ENCODE measurements at places on chromosomes 2 and 18.
A peak's percentile ranks its signal among the peaks of the same experiment; 100 is the strongest.

GRCh38 chr2:3040496-3041140 is 337.0 kb downstream of the EIPR1 start:
- DNase-seq, result no peak

GRCh38 chr2:53867169-53867568 is 7.4 kb upstream of the GPR75 start:
- no peak for DNase-seq

DNA sequence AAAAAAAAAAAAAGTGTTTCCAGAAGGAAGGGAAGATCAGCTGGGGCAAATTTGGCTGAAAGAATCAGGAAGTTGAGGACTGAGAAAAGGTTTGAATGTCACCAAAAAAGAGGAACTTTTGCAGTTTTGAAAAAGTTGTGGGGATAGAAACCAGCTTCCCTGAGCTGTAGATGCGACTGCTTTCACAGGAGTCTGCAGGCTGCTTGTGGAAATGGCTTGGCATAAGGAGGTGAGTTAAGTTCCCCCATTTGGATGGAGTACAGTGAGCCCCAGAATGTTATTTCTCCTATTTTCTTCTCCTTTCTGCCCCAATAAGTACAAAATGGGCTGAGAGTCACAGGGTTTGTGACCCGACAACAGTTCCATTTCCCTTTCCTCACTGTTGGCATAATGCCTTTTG is 16.5 kb upstream of the ME2 start:
- peak; percentile 34 for DNase-seq

DNA sequence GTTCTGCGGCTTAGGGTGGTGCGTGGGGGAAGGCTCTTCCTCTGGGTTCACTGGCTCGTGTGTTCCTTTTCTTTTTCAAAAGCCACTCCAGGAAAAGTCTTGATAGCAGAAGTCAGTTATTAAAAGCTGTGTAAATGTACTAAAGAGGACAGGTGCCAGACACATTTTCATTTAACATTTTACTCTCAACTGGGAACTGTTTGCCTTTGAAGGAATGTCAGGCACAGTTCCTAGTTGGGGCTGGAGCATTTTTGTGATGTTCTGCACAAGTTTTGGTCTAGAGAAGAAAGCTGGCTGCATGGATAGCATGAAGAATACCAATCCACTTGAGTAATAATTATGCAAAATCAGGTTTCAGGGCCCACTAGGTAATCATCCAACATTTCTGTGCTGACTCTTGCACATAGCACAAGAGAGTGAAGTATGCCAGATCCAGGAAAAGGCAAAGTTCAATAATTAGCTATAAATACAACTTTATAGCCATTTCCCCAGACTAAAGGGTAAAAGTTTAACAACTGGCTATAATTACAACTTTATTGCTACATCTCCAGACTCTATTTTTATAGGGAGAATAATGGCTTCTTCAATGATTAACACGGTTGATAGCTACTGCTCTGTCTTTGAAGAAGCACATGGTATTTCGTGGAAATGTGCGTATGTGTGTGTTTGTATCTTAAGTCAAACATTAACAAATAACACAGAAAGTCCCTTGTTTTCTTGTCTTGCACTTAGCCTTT is 16.2 kb downstream of the SCYGR8 start:
- DNase-seq, result no peak

DNA sequence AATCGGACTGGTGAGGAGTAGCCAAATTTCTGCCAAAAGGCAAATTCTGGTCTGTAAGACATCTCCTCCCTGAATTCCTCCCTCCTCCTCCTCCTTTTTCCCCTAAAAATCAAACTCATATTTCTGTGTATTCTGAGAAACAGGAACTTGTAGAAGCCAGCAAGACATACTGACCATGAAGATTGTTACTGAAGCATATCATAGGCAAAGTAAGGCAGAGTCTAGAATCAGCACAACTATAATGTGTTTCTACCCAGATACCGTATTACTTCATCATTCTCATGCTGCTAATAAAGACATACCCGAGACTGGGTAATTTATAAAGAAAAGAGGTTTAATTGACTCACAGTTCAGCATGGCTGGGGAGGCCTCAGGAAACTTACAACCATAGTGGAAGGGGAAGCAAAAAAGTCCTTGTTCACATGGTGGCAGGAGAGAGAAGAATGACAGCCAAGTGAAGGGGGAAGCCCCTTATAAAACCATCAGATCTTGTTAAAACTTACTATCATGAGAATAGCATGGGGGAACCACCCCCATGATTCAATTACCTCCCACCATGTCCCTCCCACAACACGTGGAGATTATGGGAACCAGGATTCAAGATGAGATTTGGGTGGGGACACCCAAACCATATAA is 24.9 kb upstream of the EPC2 start:
- no peak for DNase-seq

DNA sequence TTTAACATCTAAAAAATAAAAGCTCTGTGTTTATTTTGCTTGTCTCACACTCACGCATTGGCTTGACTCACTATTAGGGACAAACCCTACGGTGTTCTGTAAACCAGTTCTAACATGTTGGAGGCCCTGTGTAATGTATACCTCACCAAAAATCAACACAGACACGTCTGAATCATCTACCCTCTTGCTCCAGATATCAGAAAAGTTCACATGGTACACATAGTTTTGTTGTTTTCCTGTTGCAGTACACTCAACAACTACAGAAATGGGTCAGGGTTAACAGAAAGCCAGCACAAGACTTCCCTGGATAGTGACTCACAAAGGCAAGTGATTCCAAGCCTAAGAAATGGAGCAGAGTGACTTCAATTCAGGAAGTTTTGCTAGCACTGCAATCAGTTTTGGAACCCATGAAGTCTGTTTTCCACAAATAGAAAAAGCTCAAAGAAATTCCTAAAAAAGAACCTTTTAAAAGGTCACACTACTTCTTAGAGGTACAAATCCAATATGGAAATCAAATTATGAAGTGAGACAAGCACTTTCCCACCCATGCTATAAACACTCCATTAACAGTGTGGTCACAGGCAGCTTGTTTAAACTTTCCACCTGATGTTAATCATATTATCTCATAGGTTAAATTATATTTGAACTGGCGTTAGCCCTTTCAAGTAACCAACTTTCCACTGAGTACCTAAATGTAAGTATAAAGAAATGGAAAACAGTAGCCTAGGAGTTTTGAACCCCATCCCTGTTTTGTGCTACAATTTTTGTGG is 87.4 kb downstream of the GAREM1 start:
- DNase-seq, result no peak

- DNase-seq, result no peak
Measured at GRCh38 chr2:201448701-201449100, 2.6 kb downstream of the TRAK2 start.

DNA sequence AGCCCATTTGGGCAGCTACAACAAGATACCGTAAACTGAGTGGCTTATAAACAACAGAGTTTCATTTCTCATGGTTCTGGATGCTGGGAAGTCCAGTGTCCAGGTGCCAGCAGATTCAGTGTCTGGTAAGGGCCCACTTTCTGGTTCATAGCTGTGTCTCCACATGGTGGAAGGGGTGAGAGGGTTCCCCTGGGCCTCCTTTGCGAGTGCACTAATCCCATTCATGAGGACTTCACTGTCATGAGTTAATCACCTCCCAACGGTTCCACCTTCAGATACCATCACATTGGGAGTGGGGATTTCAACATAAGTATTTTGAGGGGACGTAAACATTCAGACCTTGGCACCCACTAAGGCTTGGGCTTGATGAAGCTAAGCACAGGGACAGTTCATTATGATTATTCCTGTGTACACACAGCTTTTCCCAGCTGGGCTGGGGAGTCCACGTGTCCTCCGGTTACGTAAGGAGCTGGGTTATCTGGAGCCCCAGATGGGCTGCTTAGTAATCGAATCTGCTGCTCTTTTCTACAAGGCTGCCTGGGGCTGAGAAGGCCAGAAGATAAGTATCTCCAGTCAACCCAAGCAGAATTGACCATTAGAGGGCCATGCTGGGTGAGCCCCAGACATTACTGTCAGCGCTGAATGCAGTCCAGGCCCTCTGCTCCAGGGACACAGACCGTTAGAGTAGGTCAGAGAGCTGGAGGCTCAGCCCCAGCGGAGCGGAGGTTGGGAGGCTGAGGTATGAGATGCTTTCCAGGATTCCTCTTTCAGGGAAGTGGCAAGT is 42.7 kb downstream of the EPAS1 start:
- DNase-seq, result peak; percentile 88

GRCh38 chr18:50626317-50626716 is 66.4 kb downstream of the MAPK4 start:
- no peak for DNase-seq

- no peak for DNase-seq
Measured at GRCh38 chr2:191870744-191871143, 23.9 kb upstream of the CAVIN2 start.

DNA sequence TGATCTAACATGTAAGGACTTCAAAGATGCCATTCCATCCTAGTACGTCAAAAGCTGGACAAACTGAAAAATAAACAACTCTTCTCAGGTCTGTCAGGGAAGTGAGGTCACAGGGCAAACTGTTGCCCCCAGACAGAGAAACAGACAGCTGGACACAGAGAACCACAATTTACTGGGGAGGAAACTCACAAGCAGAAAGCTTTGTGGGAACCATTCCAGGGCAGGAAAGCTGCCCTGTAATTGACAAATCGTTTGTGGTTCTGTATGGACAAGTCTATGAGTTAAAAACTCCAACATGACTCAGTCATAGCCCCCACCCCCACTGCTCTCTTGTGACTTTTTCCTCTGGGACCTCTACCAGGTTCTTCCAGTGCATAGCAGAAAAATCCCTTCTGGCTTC is 28.4 kb downstream of the MCEE start:
- no peak for DNase-seq

- DNase-seq, result no peak
Measured at GRCh38 chr2:144796936-144797335, 277.0 kb upstream of the ZEB2 start.

- DNase-seq, result no peak
Measured at GRCh38 chr2:168969865-168970264, 61.3 kb downstream of the ABCB11 start.

DNA sequence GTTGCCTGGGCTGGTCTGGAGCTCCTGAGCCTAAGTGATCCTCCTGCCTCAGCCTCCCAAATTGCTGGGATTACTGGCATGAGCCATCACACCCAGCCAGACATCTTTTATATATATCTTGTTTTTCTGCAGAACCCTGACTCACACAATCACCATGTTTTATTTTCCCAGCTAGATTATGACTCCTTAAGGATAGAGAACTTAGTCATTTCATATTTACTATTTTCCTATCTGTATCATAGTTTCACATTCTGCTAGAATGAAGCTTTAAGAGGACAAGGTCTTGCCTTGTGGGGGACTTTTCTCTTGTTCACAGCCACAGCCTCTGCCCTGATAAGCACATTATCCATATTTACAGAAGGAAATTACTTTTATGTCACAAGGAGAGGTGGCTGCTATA is 73.9 kb downstream of the LBH start:
- DNase-seq, result peak; percentile 39

DNA sequence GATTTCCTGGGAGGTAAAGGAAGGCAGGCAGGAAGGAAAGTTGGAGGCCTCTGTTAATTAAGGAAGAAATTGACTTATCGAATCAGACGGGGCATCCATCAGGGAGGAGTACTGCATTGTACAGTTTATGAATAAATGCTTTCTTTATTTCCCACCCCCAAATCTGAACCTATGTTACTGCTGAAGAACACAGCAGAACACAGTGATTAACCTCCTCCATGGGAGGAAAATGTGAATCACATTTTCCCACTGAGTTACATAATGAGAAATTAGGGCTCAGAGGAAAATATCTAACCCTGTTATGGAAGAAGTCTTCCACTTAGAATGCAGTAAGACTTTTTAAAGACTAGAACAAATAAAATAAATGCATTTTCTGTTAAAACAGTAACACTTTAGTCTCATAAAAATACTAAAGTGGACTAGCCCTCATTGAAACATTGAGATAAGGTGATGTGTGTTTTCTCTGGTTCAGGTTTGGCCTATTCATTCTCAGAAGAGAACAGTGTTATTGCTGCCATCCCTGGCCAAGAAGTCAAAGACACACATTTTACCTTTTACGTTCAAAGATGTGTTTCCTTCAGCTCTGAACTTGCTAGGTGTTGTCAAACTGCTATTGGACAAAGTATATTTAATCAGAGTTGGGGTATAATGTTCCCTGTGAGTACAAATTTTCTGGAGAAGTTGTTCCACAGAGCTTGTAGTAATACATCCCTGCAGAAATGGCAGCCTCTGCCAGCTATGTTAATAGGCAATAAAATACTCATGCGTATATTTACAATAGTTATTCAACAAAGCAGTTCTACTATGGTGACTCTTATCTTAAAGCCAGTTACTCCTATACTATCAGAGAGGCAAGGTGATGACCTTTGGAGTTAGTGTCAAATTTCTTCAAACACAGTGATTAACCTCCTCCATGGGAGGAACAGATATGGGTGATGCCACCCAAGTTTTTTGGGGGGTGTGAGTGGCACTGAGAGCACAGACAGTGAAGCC is 11.1 kb downstream of the DNAH6 start:
- DNase-seq, result no peak

GRCh38 chr18:50656396-50656795 is 96.5 kb downstream of the MAPK4 start:
- no peak for DNase-seq

- no peak for DNase-seq
Measured at GRCh38 chr2:142234741-142235140, 103.9 kb upstream of the LRP1B start.

GRCh38 chr2:219111375-219112061 is 49.1 kb downstream of the NHEJ1 start:
- DNase-seq, result no peak

GRCh38 chr18:37253394-37254235 is 312.0 kb downstream of the CELF4 start:
- peak; percentile 22 for DNase-seq

DNA sequence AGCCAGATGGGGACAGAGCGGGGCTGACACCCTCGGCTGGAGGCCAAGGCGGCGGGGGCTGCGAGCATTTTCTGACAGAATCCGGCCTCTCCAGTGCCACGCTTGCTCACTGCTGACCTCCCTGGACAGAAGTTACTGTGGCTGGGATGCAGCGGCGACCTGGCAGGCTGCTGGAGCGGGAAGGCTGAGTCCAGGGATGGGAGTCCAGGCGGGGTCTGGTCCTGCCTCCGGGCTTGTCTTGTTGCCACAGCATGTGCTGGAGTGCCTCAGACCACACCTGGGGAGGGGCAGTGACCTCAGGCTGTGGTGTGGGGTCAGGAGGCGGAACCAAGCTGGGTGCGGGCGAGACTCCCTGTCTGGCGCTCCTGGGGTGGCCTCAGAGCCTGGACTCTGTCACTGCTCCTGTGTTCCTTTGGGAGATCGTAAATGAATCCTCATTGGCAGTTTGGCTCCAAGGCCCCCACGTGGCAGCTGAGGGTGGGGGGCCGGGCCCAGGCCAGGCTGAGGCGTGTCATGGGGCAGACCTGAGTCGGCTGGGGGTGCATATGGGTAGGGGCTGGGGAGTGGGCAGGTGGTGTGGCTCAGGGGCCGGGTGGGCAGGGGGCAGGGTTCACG is 5.5 kb downstream of the BOK start:
- no peak for DNase-seq

DNA sequence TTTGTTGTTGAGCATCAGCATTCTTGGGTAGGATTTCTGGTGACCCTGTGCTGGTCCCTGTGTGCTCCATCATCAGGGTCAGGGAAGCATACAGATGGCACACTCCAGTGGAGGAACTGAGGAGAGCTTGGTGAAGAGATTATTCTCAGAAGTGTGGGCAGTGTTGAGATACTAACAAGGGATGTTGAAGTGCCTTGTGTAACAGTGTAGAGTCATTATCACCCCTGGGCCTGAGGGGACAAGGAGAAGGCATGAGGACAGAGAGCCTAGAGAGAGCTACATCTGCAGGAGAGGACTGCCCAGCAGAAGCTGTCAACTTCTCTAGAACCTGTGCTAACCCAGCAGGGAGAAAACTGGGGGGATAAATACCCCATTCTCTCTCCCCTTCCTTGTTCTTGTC is 189.0 kb downstream of the PLCL1 start:
- DNase-seq, result no peak

GRCh38 chr18:11154368-11154989 is 5.1 kb upstream of the PIEZO2 start:
- DNase-seq, result peak; percentile 86
